ENCODE measurements at places on chromosomes 4 and X.

DNA sequence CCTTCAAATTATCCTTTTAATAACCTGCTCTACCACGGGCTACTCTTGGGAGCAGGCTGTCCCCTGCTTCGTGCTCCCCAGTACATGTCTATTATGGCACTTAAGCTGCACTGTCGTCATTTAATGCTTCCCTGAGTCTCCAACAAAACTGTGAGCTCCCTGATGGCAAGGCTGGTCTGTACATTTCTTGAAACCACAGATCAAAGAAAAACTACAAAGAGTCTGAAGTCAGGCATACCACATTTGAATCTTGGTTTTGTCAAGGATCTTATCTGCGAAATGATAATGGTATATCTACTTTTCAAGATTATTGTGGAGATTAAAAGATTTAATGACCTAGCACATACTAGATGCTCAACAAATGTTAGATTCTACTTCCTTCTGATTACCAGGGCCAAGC is 45.7 kb downstream of the MAML3 start:
- no peak for DNase-seq

- DNase-seq, result no peak
Observed at GRCh38 chr4:122963216-122963615, 40.8 kb upstream of the NUDT6 start.

GRCh38 chr4:168336837-168337549 is 18.4 kb upstream of the DDX60 start:
- no peak for DNase-seq

DNA sequence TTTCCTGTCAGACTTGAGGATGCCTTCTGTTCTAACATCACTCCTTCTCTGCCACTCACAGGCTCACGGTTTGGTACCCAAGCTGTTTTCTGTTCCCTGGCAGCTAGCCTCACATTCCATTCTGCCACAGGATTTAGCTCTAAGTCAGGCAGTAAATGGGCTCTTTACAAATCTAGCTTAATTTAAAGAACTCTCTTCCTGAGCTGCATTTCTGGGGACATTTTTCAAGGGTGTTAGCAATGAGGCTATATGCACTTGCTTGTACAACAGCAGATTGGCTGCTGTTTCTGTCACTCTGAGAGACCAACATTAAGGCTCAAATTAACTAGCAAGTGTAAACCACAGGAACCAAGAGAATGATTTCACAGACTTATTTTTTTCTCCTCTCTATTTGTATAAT is 337.8 kb upstream of the NOCT start:
- DNase-seq, result no peak

DNA sequence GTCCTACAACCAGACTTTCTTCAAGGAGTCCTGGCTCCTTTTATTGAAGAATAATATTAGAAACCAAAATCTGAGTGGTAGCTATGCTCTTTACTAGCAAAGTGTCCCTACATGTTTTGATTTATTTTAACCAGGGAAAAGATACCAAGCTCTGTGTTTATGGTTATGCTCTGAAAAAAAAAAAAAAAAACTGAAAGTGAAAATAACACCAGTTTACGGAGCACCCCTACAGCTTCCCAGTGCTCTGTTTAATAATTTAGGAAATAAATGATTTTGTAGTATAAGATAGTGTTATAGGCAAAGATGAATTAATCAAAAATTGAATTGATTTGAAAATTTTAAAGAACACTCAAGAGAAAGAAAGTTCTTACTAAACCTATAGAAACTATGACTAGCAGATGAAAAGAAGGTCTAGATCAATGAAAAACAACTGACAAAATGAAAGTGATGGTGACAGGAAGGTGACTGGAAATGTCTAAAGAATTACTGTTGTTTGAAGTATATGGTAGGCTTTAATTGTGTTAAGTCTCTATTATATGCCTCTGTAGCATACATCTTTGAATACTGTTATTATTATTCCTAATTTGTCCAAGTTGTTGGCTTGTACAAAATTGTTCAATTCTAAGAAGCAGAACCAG is 1698.4 kb upstream of the PCDH10 start:
- no peak for DNase-seq

GRCh38 chrX:135191838-135192237 is 20.6 kb upstream of the CT55 start:
- DNase-seq, result no peak

DNA sequence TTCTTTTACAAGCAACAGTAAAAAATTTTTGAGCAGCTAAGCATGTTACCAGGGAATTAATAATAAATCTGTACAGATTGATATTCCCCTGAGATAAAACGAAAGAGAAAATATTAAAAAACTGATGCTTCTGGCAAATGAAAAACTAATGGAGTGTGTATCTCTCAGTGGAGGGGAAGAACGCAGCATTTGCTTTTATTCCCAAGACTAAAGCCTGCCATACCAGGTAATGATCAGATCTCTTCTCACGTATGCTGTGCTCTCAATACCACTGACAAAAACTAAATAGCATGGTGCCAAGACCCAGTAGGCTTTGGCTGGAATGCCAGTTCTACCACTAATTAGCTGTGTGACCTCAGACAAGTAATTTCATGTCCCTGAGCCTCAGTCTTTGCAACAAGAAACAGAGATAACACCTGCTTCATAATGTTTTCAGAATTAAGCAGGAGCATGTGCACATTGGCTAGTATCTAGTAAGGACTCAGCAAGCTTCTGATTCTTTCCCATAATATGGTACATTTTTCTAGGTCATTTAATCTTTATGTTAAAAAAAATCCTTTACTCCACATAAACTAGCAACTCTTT is 179.6 kb downstream of the CENPC start:
- no peak for DNase-seq

DNA sequence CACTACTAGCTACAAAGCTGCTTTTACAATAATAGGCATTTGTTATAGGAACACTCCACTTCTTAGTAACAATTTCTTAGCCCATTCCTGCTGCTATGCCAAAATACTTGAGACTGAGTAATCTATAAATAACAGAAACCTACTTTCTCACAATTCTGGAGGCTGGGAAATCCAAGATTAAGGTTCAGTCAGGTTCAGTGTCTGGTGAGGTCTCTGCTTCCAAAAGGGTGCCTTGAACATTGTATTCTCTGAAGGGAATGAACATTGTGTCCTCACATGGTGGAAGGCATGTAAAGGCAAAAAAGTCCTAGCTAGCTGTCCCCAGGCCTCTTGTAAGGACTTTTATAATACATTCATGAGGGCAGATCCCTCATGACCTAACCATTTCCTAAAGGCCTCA is 7.0 kb downstream of the SLC9B1 start:
- no peak for DNase-seq

DNA sequence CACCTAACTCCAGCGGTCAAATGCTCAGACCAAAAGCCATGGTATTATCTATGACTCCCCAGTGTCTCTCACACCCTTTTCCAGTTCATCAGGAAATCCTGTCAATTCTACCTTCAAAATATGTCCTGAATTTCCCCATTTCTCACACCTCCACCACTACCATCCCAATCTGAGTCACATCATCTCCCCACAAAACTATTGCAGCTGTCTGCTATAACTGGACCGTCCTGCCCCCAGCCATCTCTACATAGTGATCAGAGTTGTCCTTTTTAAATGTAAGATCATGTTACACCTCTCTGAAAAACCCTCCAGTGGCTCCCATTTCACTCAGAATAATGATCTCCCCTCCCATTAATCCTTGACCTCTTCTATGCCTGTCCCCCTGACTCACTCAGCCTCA is 6.8 kb upstream of the ODAPH start:
- DNase-seq, result no peak

DNA sequence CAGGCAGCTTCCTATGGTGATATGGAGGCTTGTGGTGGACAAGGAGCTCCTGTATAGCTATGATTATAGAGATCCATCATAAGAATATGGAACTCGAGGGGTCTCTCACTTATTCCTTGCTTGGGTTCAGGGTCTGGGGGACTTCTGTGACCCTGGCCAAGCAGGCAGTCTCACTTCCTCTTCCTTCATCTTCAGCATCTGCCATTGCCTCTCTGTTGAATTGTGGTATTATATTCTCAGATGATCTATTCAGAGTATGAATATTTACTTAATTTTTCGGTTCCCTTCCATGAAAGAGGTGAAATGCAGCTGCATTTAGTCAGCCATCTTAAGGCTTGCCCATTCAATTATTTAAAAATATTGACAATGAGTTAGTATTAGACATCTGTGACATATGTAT is 292.9 kb downstream of the SPIN4 start:
- DNase-seq, result no peak

DNA sequence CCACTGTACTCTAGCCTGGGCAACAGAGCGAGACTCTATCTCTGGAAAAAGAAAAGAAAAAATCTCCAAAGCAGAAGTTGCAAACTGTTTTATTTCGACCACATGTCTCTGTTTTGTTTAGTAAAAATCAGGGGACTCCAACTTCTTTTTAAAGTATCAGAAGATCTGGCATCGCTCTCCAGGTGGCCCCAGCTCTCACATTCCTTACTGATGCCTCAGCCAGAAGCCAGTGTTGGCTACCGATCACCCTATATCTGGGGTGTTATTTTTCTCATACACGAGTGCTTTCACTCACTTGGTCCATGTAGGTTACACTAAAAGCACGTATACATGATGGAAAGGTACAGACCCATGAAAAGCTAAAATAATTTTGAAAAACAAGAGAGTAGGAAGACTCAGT is 8.3 kb downstream of the MPP1 start:
- DNase-seq, result no peak

GRCh38 chr4:173522160-173522950 is 7.7 kb downstream of the HAND2 start:
- no peak for DNase-seq

GRCh38 chr4:85587952-85588351 is 113.0 kb downstream of the ARHGAP24 start:
- no peak for DNase-seq

DNA sequence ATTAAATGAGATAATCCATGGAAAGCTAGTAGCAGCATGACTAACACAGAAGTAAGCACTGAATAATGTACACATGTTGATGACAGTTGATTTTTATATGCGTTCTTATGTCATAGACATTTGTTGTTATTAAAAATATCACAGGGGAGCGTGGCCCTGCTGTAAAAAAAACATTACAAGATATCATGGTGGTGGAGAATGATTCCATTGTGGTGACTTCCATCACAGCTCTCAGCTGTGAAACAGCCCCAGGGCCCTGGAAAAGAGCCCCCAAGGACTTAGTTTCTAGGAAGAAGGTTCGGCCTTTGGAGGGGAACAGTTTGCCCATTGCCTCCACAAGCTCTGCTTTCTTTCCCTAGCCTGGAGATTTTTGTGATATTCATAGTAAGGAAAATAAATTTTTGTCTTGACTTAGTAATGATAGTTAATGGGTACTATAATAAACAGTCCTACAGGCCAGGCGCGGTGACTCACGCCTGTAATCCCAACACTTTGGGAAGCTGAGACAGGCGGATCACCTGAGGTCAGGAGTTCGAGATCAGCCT is 49.9 kb downstream of the FAM114A1 start:
- DNase-seq, result no peak

- no peak for DNase-seq
Observed at GRCh38 chr4:52374877-52375276, 284.2 kb downstream of the USP46 start.

DNA sequence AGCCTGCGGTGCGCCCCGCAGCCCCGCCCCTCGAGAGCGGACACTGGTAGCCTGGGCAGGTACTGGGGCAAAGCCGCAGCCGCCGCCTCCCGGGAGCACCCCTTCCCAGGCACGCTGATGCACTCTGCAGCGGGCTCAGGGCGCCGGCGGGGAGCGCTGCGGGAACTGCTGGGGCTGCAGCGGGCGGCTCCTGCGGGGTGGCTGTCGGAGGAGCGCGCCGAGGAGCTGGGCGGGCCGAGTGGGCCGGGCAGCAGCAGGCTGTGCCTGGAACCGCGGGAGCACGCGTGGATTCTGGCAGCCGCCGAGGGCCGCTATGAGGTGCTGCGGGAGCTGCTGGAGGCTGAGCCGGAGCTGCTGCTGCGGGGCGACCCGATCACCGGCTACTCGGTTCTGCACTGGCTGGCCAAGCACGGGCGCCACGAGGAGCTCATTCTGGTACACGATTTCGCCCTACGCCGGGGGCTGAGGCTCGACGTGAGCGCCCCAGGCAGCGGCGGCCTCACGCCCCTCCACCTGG is 401 bp downstream of the SOWAHD start:
- no peak for DNase-seq

GRCh38 chrX:54934890-54935289 is 14.3 kb downstream of the TRO start:
- no peak for DNase-seq

GRCh38 chr4:94650134-94650495 is 107.6 kb upstream of the BMPR1B start:
- DNase-seq, result no peak

DNA sequence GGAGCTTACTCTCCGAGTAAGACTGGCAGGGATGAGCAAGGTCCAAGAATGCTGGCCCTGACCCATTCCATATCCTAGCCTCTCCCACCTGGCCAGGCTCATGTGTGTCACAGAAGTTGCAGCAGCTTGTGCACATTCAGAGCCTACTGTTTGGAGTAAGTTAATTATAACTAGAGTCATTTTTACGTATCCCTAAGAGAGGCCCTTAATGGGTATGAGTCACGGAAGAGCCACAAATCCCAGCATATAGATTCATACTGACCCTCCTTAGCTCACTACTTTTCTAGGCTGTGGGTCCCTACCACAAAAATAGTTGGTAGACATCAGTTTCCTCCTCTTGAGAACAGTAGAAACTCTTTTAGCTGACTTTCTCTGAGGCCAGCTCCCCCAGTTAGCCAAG is 118.3 kb upstream of the FRG1 start:
- no peak for DNase-seq

DNA sequence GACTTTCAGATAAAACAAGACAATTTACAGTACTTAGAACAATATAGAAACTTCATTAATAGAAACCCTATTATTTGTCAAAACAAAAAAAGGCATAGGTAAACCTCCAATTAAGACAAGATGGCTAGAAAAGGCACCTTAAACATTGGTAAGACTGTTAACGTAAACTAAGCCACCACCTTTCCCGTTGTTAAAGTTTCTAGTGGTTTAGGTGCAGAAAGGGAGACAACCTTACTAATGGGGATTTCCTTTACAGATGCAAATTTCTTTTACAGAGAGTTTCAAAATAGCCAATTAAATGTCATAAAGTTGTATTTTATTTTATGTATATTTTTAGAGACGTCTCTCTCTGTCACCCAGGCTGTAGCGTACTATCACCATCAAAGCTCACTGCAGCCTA is 7.5 kb upstream of the NXF3 start:
- no peak for DNase-seq

GRCh38 chrX:110015915-110016314 is 13.0 kb downstream of the TMEM164 start:
- DNase-seq, result no peak

- DNase-seq, result no peak
Observed at GRCh38 chr4:35966566-35966965, 277.7 kb downstream of the ARAP2 start.

DNA sequence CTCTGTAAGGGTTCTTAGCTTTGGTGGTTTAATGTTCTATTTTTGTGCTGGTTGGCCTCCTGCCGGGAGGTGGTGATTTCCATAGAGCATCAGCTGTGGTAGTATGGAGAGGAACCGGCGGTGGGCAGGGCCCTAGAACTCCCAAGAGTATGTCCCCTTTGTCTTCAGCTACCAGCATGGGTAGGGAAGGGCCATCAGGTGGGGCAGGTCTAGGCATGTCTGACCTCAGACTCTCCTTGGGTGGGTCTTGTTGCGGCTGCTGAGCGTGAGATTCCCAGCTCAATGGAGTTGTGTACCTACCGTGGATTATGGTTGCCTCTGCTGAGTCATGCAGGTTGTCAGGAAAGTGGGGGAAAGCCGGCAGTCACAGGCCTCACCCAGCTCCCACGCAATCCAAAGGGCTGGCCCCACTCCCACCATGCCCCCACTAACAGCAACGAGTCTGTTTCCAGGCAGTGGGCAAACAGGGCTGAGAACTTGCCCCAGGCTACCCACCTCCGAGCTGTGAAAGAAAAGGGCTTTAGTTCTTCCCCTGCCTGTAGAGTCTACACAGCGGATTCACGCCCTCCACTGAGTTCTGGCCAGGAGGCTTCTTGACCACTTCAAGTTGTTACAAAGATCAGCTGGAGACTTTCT is 235.9 kb downstream of the RPA4 start:
- DNase-seq, result no peak
